ENCODE measurements at places on chromosomes 1 and 21.
A peak's percentile ranks its signal among the peaks of the same experiment; 100 is the strongest.

DNA sequence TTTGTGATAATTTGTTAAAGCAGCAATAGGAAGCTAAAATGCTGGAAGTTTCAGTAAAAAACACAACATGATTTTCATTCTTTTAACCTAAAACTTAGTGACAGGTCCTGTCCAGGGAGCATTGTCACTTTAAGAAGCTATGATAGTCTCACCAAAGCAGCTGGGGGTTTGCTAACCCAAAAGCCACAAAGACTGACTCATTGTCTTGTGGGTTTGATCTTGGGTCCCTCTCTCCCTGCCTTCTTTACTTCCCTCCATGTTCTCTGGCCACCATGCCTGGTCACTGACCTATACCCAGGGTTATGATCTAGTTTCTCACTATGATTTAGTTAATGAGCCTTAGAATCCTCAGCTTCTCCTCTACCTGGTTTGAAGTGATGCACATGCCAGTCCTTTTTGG is 213.5 kb upstream of the PTGFR start:
- no peak for DNase-seq

DNA sequence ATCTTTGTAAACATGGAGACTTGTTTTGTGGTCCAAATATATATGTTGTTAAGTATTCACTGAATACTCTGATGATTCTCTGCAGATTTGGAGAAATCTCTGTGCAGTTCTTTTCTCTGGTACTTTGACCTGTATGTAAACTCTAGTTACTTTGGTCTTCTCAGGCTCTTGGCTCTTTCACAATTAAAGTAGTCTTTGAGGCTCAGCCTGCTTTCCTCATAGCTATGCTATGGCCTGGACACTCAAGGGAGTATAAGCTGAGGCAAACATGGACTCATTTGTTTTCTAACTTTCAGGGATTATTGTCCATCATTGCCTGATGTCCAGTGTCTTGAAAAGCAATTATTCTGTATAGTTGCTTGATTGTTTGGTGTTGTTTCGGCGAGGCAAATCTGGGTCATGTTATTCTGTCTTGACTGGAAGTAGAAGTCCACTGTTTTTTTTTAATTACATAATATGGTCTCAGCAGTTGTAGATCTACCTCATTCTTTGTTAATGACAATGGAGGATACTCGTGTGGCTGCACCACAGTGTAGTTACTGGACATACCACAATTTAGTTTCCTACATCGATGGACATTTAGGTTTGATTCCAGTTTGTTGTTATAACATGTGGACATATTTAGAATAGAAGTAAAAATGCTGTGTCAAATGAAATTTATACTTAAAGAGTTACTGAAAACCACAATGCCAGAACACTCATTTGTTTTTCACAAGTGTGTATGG is 9.2 kb downstream of the PTBP2 start:
- no peak for DNase-seq

- DNase-seq, result no peak
These were observed 6.7 kb downstream of the NR5A2 start for GRCh38 chr1:200034262-200034557.

DNA sequence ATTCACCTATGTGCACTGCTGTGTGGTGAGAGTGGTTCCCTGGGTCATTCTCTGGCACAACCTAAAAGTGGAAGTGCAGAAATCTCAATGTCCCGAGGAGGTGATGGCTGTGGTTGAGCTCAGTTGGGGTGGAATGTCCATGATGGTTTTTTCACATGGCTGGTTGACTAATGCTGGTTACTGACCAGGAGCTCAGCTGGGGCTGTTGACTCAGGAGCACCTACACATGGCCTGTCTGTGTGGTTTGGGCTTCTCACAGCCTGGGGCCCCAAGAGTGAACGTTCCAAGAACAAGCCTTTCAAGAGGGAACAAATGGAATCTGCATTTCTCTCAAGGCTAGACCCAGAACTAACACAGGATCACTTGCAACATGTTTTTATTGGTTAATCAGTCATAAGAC is 6.4 kb upstream of the KANK4 start:
- no peak for DNase-seq

- DNase-seq, result peak; percentile 98
These were observed 30.7 kb downstream of the HSPG2 start for GRCh38 chr1:21906173-21907078.

- no peak for DNase-seq
These were observed 5.8 kb downstream of the LAMC2 start for GRCh38 chr1:183191833-183192232.

- peak; percentile 71 for DNase-seq
These were observed 66.6 kb downstream of the FAM163A start for GRCh38 chr1:179809506-179810366.

- no peak for DNase-seq
These were observed 76.8 kb downstream of the KCNJ15 start for GRCh38 chr21:38333301-38334272.

GRCh38 chr1:234718496-234719453 is 108.8 kb upstream of the IRF2BP2 start:
- no peak for DNase-seq

GRCh38 chr21:29660047-29660720 is 279.6 kb downstream of the GRIK1 start:
- DNase-seq, result no peak

DNA sequence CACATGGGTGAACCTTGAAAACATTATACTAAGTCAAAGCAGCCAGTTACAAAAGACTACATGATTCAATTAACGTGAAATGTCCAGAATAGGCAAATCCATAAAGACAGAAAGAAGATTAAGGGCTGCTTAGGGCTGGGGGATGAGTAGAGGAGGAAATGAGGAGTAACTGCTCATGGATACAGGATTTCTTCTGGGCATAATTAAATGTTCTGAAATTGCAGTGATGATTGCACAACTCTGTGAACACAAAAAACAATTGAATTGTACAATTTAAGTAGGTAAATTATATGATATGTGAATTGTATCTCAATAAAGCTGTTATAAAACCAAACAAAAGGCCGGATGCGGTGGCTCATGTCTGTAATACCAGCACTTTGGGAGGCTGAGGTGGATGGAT is 52.2 kb downstream of the RERE start:
- no peak for DNase-seq

DNA sequence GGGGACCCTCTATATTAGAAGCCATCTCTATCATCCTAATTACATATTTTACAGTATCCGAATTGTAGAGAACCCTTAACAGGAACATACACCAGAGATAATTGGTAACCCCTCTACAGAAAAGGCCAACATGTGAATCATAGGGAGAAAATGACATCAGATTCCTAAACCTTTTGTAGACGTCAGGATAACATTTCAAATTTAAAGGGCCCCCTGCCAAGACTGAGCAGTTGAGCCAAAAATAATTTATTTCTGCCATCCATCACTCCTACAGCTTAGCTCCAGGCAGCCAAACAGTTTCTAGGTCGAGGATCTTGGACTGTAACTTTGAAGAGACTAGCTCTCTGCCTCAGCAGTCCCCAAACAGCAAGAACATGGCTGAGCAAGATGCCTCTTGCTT is 21.2 kb downstream of the ZNF697 start:
- no peak for DNase-seq

Data from dermis microvascular lymphatic vessel endothelial cell (primary cell).